ENCODE measurements at places on chromosomes 7 and 10.

GRCh38 chr7:74306730-74307469 lies 17.7 kb downstream of the CLIP2 start:
- DNase-seq = peak; percentile 53

DNA sequence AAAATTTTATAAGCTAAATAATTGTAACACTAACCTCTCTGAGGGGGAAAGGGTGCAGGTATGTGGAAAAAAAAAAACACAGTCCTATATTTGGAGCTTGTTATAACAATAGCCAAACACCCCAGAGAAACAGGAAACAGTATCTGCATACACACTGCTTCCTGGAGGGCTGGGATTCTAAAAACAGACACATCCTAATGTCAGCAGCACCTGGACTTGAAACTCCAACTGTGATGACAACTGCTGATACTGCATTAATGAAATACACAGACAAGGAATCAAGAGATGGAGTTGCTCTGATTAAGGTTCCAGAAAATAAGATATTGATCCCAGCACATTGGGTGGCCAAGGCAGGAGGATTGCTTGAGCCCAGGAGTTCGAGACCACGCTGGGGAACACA lies 9.3 kb downstream of the DAGLB start:
- no peak for DNase-seq

DNA sequence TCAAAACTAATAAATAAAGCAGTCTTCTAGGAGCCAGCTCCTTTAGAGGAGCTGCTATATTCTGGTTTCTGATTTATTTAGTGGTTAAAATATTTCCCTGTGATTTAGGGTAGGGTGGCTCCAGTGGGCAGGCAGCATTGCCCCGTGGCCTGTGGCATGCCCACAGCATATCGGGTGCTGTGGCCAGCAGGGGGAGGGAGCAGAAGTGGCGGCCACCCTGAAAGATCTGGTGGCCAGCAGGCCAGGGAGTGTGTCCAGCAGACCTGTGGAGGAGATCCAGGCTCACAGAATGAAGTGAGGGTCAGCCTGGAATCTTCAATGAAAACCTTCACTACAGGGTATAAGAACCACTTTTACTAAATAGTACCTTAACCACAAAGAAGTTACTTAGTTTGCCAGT lies 189.2 kb downstream of the TAX1BP1 start:
- DNase-seq = no peak

DNA sequence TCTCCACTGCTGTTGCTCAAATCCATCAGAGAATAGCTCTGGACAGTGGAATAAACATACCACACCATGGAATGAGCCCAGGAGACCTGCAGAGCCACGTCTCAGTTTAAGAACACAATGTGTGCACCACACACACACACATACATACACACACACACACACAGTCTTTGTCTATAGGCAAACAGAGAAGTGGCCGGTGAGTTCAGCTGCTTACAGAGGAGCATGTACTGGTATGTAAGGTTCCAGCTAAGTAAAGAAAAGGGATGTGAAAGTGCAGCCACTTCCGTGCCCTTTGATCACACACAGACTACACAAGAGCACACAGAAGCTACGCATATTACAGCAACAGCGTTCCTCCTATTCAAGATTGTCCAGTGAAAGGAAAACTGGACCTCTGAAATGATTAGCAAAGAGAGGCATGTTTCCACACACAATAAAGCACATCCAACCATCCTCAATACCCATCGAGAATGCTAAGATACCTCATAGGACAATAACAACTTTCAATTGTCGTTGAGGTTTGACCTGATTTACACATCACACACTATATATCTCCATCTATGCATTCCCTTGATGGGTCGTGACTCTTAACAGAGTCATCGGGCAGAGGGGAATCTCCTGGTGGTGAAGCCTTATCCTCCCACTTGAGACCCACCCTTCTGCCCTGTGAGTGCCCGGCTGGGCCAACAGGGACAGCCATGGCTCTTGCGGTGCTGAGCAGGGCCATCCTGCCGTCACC lies 23.6 kb downstream of the SLC35B4 start:
- no peak for DNase-seq

DNA sequence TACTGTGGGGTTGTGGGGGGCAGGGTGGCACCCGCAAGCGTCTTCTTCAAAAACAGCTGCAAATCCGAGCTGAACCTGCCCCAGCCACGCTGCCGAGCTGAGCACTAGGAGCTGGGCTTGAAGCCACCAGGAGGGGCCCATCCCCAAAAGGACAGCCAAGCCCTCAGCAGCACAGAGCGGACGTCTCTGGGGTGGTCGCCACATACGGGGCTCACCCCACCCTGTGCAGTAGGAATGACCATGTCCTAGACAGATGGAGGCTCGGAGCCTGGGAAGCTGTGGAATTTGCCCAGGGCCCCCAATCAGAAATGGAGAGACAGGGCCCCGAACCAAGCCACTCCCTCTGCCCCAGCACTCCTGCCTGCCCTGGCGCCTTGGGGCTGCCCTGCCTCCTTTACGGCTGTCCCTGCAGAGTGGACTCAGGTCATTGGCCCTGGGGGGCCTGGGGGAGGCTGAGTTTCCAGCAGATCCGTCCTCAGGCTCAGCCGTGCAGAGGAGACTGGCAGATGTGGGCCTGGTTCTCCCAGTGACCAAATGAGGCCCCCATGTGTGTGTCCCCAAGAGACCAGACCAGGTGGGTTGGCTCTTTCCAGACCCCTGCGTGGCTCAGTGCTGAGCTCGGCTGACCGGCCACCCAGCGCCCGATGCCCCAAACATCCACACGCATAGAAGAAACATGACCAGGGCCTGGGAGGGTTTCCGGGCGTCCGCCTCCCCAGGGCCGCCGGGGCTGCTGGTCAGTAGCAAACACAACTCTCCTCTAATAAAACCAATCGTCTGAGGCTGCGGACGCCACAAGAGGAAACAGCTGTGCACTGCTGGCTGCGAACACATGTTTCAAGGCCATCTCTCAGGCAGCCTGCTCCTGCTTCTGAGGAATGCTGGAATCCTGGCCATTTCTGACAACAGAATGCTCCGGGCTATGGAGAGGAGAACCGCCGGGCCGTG lies 54.9 kb downstream of the PDGFA start:
- DNase-seq = no peak

DNA sequence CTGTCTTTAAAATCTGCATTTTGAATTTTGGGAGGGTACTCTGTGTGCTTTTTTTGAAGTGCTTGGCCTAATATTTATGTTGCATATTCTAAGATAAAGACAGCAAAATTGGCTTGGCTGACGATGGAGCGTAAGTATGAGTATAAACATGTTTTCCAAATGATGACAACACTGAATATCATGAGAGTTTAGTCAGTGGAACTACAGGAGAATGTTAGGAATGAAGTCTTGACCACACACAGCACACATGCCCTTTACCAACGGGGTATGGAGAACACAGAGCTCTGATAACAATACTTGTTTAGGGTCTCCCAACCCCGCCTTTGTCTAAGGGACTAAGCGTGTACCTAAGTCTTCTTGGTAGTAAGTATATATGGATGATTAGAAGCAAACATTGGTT lies 253.9 kb upstream of the FZD8 start:
- DNase-seq = no peak

DNA sequence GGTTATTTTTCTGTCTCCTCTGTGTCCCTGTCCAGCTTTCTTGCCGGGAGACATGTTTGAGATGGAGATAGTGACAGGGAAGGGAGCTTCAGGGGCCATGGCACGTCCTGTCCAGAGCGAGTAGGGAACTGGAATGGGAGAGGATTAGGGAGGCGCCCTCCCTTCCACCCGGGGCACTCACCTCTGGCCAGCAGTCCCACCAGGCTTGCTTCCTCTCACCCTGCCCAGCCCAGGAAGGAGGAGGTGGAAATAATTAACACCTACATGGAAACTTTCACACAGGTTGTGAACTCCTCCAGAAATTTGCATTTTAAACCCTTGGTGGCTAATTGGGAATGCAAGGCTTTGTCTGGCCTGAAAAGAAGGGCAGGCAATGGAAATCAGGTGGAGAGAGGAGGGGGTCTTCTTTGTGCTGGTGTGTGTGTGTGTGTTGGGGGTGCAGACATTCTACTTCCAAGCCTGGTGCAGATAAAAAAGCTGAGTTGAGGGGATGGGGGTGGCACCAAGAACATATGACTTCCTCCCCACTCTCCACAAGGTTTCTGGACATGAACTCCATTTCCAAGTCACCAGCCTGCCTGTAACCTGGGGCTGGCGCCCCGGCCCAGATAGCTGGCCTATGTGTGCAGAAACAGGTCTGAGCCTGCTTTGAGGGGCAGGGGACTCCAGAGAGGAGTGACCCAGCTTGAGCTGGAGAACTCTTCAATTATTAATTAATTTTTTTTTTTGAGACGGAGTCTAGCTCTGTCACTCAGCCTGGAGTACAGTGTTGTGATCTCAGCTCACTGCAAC lies 199.4 kb downstream of the CYP26A1 start:
- no peak for DNase-seq

DNA sequence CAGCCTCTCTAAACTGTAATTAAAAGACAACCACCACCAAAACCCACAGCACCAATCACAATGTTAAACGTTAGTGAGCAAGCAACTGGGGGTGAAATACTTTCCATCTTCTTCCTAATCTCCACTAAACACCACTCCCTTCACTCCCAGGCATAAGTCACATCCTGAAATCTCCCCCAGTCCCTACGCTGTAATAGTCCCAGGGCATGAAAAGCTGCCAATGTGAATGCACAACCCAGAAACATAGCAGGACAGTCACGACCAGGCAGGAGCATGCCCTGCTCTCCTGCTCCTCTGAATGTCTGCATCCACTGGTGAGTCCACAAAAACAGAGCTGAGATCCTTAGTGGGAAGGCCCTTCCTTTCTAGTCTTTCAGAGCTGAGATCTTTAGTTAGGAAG lies 288.9 kb downstream of the PARD3 start:
- no peak for DNase-seq

- no peak for DNase-seq
These were observed 36.7 kb downstream of the UNCX start for GRCh38 chr7:1269336-1269890.

GRCh38 chr7:37928878-37929277 lies 8.4 kb downstream of the EPDR1 start:
- DNase-seq = no peak

- DNase-seq = no peak
These were observed 409.0 kb upstream of the MGMT start for GRCh38 chr10:129057856-129058663.

DNA sequence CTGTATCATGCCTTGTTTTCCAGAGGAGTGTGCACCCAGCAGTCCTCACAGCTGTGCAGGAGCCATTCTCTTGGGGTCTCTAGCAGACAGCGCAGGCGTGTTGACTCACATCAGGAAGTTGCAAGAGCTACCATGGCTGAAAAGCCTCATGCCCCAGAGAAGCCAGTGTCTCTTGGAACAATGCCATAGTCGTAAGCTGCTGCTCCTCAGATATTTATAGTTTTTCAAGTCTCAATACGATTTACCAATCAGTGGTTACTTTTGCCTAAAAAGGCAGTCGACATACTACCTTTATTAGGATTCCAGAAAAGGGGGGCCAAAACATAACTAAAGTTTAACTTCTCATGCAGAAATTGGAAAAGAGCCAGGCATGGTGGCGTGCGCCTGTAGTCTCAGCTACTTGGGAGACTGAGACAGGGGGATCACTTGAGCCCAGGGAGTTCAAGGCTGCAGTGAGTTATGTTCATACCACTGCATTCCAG lies 407.7 kb downstream of the PARD3 start:
- peak; percentile 45 for DNase-seq

DNA sequence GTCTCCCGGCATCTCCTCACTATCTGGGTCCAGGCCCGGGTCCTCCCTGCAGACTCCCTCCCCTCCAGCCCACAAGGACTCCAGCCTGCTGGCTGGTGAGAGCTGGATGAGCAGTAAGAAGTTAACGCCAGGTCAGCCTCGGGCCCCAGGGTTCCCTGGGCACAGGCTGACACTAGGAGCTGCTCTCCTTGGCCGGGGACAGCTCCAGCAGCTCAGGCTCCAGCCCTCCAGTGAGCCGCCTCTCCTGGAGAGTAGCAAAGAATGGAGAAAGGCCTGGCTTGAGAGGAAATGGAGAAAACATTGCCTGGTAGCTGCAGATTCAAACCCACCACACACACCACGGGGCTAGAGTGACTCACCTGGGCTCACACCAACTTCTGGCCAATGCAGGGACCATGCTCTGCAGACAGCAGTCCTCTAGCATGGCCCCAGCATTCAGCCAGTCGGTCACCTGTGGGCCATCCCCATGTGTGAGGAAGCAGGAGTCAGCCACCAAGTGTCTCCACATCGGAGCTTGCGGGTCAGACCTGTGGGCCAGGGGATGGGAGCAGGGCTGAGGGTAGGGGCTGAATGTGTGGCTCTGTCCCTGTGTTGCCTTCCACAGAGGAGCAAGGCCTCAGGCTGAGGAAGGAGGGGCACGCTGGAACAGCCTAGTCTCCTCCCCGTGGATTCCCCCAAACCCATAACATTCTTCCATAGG lies 6.5 kb downstream of the SAP25 start:
- no peak for DNase-seq

DNA sequence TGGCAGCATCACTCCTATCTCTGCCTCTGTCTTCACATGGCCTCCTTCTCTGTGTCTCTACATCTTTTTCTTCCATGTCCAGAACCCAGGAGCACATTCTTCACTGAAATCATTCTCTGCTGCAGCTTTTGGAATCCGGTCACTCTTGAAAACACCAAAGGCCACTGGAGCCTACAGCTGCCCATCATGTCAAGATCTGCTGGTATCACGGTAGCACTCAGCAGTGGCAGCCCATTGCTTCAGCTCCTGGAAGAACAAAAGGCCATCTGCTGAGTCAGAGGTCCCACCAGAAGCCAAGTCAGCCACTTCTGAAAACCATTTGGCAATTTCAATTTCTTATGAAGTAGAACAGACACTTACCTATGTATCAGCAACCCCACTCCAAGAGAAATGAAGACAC lies 6.1 kb upstream of the PCBD1 start:
- DNase-seq = no peak

GRCh38 chr7:84302949-84303348 lies 108.4 kb upstream of the SEMA3A start:
- DNase-seq = no peak

GRCh38 chr7:132782777-132783640 lies 206.7 kb upstream of the PLXNA4 start:
- no peak for DNase-seq

DNA sequence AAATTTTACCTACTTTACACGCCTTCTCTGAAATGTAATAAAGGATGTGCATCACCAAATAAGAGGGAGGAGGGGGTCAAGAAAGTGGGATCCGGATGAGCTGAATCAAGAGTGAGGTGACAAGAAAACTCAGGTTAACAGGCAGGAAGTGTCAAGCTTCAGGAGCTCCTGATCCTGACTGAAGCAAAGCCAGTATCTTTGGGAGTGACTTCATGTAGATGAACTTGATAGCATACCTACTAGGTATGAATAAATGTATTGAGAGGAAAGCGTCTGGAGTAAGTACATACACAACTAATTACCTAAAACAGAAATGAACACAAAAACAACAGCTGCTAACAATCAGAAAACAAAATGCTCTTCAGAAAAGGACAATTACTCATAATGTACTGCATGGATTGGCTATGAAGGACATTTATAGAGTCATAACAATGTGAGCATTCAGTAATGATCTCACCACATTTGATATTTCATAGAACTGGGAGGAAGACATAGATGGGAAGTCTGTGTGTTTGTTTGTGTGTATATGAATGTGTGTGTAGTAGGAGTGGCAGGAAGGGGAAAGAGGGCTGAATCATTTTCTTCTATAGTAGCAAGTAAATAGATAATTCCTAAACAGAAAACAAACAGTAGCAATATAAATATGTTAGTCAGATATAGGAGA lies 29.4 kb downstream of the PRKG1 start:
- DNase-seq = no peak

- no peak for DNase-seq
These were observed 177.0 kb downstream of the TSPAN12 start for GRCh38 chr7:120680985-120681384.
